ENCODE measurements at places on chromosomes 5 and 9.

DNA sequence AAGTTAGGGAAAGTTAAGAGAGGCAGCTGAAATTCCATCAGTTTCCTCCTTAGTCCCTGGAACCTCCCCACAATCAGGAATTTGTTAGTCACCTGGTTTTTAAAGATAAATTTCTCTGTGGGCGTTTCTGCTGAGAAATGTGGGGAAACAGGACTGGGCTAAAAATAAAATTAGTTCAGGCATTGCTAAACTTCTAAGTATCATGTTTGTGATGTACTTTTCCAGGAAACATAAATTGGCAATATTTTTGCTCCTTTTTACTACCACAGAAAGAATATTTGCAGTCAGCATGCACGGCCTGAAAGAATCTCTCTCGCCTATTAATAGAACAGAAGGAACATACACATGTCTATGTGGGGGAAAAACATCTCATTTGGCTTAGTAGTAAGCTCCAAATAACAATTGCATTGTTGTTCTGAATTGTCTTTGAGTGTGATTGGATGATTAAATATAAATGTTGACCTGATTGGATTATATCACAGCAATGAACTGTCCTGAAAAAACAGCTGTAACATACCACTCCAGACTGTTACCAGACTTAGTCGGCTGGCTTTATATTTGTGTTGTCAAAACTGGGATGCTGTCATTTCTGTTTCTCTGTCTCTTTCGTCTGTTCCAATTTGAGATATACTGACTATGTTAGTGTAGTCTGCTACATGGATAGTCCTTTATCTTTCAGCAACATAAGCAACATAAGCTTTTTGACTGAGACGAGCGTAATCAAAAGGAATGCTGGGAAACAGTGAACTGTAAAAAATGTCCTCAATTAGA lies 12.9 kb downstream of the TJP2 start:
- peak; percentile 36 for DNase-seq

DNA sequence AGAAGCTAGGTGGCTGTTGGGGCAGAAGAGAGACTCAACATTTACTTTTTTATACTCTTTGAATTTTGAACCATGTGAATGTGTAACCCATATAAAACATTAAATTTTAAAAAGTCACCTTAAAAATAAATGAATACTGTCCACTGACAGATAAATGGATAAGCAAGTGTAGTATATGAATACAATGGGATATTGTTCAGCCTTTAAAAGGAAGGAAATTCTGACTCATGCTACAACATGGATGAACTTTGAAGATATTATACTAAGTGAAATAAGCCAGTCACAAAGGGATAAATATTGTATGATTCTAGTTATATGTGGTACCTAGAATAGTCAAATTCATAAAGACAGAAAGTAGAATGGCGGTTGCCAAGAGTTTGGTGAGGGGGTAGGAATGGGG lies 113.9 kb downstream of the TMEM174 start:
- no peak for DNase-seq

DNA sequence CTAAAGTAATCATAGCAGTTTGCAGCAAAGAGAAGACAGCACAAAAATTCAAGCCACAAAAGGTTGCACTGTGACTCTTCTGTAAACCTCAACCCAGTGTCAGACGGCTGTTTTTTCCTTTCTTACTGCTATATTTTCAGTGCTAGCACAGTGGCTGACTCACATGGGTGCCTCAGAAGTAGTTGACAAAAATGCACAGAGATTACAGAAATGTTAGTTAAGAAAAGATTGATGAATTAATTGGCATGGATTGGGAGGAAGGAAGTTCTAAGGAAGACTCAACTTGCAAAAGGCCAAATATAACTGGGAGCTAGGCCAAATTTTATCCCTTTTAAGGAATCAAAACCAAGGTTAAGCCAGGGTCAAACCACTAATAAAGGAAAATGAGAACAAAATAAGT lies 43.7 kb upstream of the ITGA1 start:
- DNase-seq, result no peak

GRCh38 chr9:22416692-22417060 lies 29.9 kb upstream of the DMRTA1 start:
- DNase-seq, result no peak

DNA sequence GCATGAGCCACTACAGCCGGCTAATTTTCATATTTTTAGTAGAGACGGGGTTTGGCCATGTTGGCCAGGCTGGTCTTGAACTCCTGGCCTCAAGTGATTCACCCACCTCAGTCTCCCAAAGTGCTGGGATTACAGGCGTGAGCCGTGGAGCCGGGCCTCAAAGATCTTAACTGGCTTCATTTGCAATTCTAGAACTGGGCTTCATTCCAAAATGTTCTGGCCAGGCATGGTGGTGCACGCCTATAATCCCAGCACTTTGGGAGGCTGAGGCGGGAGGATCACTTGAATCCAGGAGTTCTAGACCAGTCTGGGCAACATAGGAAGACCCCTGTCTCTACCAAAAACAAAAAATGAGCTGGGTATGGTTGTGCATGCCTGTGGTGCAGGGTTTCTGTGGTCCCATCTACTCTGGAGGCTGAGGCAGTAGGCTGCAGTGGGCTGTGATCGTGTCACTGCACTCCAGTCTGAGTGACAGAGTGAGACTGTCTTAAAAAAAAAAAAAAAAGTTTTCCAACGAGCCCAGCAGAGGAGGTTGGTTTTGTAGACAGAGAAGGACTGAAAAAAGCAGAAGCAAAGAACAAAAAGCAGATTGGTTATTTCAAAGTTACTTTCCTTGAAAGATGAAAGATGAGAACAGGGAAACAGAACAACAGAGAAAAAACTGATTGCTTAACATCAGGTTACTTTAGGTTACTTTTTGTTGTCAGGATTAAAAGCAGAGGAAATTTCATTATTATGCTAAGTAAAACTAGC lies 78.2 kb downstream of the ANKRD55 start:
- DNase-seq, result peak; percentile 31

DNA sequence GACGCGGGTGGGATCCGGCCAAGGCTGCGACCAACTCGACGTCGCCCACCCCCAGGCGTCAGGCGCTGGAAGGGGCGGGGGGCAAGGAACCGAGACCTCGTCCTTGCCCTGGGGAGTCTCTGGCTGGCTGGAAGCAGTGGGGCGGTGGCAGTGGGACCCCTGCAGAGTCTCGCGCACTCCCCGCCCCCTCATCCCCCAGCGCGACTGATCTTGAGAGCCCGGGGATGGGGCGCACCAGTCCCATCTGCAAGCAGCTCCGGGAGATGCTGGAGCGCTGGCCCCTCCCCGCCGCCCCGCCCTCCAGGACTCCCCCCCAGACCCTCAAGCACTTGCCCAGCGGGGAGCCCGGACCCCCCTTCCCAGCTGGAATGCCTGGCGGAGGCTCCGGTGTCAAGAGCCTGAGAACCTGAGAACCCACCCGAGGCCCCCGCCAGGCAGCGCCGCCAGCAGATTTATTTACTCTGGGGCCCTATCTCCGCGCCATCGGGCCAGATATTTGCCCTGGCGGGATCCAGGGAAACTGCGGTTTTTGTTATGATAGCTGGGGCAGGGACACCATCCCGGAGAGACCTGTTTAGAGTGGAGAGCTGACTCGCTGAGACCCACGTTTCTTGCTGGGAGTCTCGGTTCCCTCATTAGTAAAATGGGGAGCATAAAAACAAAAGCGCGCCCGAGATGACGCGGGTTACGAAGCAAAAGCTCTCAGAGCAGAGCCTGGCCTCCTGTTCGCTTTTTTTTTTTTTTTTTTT lies 1.2 kb downstream of the PRRT1B start:
- DNase-seq, result no peak

GRCh38 chr5:102651466-102651865 lies 103.6 kb upstream of the PAM start:
- no peak for DNase-seq

DNA sequence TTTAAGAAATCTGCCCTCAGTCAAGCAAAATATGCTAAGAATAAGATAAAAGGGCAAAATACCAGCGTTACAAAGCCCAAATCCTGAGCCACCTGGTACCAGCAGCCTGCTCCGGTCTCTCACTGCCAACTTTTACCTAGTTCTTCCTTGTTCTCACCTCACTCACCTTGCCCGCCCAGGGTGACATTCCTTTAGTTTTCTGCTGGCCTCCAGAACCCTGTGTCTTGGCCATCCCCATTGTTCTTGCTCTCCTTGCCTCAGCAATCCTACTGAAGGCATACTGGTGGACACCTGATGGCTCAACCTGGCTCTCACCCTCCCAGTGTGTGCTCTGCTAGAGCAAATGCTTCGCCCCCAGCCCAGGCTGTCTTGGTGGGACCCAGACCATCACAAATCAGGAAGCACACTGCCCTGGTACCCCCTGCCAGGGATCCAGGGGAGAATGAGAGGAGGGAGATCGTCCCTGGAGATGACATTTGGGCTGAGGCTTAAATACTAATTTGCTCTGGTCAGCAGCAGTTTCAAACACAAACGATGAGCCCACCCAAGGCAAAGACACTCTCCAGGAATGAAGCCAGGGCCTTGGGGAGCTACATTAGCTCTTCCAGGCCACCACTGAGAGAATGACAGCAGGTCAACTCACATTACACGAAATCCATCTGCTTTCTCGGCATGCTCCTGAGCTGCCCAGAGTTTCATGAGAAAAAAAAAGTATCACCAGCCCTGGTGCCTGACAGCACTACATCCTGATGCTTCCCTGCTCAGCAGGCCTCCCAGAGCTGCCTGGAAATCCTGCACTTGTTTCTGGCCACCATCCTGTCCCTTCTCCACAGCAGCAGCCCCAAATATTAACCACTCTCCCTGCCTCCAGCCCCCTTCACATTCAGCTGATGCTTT lies 12.2 kb upstream of the SEPTIN8 start:
- DNase-seq, result no peak

DNA sequence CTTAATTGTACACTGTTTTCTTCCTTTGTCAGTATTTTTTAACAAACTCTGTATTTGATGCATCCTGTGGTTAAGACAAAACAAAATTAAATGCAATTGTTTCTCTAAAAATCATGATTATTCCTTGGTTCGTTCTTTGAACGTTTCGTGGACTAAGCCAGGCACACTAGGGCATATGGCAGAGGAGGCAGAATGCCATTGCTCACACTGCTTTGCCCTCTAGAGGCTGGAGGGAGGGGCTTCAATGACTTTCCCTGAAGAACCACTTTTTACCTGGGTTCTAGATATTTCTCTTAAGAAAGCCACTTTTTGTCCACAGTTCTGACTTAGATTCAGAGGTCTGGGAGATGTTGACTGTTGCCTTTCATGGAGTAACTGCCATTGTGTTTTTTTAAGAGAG lies 236.2 kb upstream of the ADAMTSL1 start:
- no peak for DNase-seq

- DNase-seq, result no peak
These were observed 23.6 kb downstream of the QRFP start for GRCh38 chr9:130872912-130873503.

- no peak for DNase-seq
These were observed 68.5 kb downstream of the ANKRD31 start for GRCh38 chr5:75168026-75168735.

GRCh38 chr9:33014665-33015014 lies 10.4 kb upstream of the DNAJA1 start:
- no peak for DNase-seq

- DNase-seq, result no peak
These were observed 59.9 kb upstream of the CER1 start for GRCh38 chr9:14782286-14783051.

DNA sequence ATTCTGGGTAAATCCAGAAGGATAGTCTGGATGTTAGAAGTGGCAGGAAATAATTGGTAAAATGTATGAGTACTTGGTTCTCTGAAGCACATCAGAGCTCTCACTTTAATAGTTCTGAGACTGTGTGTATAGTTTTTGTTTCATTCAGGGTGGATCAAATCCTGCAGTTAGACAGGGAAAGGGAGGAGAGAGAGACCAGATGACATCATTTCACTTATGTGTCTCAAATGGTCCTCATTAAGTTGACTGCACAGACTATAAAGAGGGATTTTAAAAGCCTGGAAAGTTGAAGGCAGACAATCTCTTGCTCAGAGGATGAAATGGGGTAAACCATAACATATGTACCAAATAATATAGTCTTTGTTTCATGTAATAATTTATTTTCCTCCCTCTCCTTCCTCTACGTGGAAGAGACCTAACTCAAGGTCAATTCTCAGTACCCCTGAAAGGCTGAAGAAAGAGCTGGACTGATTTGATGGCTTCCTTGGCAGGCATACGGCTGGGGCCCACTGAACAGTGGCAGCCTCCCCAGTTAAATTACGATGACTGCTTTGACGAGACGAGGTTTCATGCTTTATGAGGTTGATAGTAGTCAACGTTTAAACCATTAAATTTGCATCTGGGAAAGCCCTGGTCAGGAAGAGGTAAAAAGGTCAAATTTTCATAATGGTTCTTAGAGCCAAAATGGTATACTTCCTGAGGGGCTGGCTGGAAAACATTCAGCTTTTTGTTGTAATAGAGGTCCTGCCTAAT lies 395.1 kb upstream of the RPS23 start:
- DNase-seq, result no peak

- no peak for DNase-seq
These were observed 39.2 kb upstream of the SPDL1 start for GRCh38 chr5:169544264-169544950.

DNA sequence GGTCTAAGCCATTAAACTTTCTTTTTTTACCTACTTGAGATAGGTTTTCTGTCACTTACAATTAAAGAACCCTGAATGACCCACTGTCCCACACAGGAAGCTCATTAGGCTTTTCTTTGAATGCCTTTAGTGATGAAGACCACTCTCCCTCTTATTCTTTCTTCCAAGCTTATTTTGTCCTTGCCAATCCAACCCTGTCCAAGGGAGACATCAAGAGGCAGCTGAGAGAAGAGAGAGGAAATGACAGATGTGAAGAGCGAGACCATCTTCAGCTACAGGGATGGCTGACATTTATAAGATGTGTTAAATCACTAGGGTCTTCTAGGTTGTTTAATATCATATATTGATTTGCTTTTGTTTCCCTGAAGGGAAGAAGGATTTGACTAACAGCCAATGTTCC lies 133.5 kb downstream of the FAM114A2 start:
- DNase-seq, result no peak

DNA sequence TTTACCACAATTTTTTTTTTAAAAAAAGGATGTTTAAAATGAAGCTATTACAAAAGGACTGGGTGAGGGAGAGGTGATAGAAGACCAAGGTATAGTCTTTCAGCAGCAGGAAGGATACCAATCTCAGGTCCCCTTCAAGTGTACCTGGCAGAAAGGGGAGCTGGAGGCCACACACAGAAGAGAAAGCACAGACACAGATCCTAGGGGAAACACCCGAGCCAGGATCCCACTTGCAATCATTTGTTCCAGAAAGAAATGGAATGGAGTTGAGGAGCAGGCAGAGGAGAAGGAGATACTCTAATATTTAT lies 5.6 kb downstream of the GNPDA1 start:
- no peak for DNase-seq

GRCh38 chr5:146366904-146367303 lies 28.3 kb downstream of the POU4F3 start:
- DNase-seq, result no peak

GRCh38 chr5:103929338-103930013 lies 366.9 kb upstream of the NUDT12 start:
- no peak for DNase-seq

GRCh38 chr9:131319486-131319885 lies 30.0 kb downstream of the PLPP7 start:
- DNase-seq, result no peak

GRCh38 chr9:130078547-130078946 lies 24.8 kb downstream of the GPR107 start:
- DNase-seq, result no peak

Measured in inflammatory macrophage (primary cell).